ENCODE measurements at places on chromosomes 12 and 14.
A peak's percentile ranks its signal among the peaks of the same experiment; 100 is the strongest.

DNA sequence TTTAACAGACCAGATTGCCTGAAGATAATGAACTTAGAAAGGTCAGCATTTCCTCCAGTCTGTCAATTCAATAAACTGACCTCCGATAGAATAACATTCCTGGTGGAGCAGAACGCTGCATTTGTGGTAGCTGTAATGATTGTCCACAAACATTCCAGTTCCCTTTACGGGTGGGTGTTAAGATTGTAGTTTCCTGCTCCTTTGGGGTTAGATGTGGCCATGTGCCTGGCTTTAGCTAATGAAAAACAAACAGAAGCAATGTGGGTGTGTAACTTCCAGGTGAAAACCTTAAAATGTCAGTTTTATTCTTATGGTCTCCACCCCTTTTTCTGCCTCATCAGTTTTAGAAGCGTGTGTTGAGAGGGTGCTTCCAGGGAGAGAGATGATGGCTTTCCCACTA, 217.3 kb upstream of the CRY1 start:
- peaks cover 21% of the 10 kb centered on the region for H3K27me3 ChIP-seq
- peaks cover 3% of the 10 kb centered on the region for H3K36me3 ChIP-seq
- no peak for DNase-seq
- no peak overlapping the region for H3K4me3 ChIP-seq

DNA sequence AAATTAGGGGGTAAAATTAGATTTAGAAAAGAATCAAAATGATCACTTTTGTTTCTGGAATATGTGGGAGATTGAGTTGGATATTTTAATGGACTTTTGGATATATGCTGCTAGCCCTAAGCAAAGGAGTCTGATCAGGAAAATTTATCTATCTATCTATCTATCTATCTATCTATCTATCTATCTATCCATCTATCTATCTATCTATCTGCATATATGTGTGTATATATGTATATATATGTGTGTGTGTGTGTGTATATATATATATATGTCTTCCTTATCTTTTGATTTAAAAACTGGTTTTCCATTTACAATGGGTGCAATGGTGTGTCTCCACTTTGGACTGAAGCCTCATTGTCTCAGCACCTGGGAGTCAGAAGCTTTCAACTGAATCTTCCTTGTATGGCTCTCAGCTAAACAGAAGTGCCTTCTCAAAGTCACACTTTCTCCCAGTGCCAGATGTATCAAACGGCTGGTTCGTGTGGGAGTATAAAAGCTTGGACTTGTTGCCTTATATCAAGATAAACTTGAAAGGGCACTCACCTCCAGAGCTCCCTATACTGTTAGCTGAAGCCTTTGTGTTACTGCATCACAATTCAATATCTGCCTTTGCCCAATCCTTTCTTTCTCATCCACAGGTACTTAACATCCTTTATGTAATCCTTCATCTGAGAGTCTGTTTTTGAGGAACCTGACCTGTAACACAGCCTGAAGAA, 31.6 kb upstream of the CD69 start:
- no peak overlapping the region for H3K27ac ChIP-seq
- H3K36me3 ChIP-seq = no peaks in the 10 kb centered on the region
- H3K4me1 ChIP-seq = peaks cover 33% of the 10 kb centered on the region

- H3K36me3 ChIP-seq = no peaks in the 10 kb centered on the region
- no peaks in the 10 kb centered on the region for H3K4me1 ChIP-seq
- H3K27me3 ChIP-seq = peaks cover 17% of the 10 kb centered on the region
- H3K4me3 ChIP-seq = no peak overlapping the region
- DNase-seq = no peak
- no peak overlapping the region for H3K27ac ChIP-seq
Measured at GRCh38 chr14:35998303-35998702, 172.2 kb downstream of the BRMS1L start.

DNA sequence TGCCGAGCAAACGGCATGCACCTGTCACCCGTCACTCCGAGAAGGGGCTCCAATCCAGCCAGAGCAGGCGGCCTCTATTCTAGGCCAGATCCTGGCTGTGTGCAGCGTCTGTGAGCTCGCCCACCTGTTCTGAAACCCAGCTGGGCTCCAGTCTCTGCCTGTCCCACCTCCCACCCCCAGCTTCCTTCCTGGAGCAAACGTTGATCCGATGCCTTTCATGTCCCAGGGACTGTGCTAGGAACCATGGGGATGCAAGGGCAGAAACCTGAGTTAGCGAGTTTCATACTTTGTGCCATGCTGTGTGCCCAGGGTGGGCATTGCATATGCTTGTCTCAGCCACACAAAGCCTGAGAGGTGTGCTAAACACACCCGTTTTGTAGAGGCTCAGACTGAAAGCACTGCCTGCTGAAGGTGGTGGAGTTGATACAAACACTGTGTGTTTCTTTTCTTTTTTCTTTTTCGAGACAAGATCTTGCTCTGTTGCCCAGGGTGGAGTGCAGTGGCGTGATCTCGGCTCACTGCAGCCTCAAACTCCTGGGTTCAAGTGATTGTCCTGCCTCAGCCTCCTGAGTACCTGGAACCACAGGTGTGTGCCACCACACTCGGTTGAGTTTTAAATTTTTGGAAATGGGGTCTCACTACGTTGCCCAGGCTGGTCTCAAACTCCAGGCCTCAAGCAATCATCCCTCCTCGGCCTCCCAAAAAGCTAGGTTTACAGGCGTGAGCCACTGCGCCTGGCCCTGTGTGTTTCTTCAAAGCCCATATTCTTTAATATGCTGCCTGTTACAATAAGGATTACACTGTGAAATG, 84.1 kb upstream of the MED13L start:
- H3K36me3 ChIP-seq = peaks cover 12% of the 10 kb centered on the region
- no peaks in the 10 kb centered on the region for H3K27me3 ChIP-seq
- H3K4me3 ChIP-seq = no peak overlapping the region
- DNase-seq = no peak

- H3K4me1 ChIP-seq = no peaks in the 10 kb centered on the region
- no peak overlapping the region for H3K27ac ChIP-seq
- DNase-seq = no peak
- H3K27me3 ChIP-seq = peaks cover 37% of the 10 kb centered on the region
- no peaks in the 10 kb centered on the region for H3K36me3 ChIP-seq
- H3K4me3 ChIP-seq = no peak overlapping the region
Measured at GRCh38 chr14:88482524-88482923, 72.3 kb downstream of the PTPN21 start.

DNA sequence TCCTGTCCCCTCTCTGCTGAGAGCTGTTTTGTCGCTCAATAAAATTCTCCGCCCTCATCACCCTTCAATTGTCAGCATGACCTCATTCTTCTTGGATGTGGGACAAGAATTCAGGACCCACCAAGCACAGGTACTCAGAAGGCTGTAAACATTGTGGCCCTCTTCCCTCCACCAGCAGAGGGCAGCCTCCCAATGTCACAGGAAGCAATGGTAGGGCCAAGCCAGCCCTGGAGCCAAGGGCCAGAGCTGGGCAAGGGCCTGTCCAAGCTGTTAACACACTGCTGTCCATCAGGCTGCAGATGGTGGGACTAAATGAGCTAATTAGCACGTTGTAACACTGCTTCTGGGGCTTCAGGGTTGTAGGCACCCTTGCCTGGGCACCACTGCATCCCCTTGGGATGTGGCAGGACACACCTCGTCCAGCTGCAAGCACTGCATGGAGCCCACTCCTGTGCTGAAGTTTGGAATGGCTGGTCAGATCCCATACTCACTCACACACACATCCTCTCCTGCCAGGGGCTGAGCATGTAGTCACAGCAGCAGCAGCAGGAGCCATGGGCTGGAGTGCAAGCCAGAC, 62.7 kb upstream of the HECTD1 start:
- H3K36me3 ChIP-seq = no peaks in the 10 kb centered on the region
- DNase-seq = no peak
- no peaks in the 10 kb centered on the region for H3K27me3 ChIP-seq
- no peak overlapping the region for H3K27ac ChIP-seq
- peaks cover 6% of the 10 kb centered on the region for H3K4me1 ChIP-seq

GRCh38 chr14:69262516-69262915, 2.6 kb downstream of the GALNT16 start:
- DNase-seq = no peak
- H3K4me1 ChIP-seq = peaks cover 4% of the 10 kb centered on the region
- no peak overlapping the region for H3K27ac ChIP-seq
- H3K27me3 ChIP-seq = peaks cover 42% of the 10 kb centered on the region

DNA sequence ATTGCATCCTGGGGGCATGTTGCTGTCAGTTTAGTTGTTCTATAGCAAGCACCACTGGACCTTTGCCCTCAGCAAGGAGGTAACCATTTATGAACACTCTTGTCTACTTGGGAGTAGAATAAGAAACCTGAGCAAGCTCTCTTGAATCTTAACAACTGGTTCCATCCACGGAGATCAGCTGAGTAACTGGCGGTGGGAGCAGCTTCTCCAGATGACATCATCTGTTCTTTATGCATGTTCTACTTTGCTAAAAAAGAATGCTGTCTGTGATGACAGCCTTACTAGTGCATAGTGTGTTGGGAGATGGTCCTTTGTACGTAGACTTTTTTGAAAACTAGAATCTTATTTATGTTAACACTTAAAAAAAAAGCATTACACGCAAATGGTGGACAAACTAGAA, 17.7 kb downstream of the SLC4A8 start:
- no peak for DNase-seq
- peaks cover 4% of the 10 kb centered on the region for H3K4me1 ChIP-seq
- H3K27me3 ChIP-seq = no peaks in the 10 kb centered on the region
- H3K36me3 ChIP-seq = no peaks in the 10 kb centered on the region

- H3K27ac ChIP-seq = no peak overlapping the region
- no peak overlapping the region for H3K4me3 ChIP-seq
- peak; percentile 28 for DNase-seq
- no peaks in the 10 kb centered on the region for H3K36me3 ChIP-seq
- H3K4me1 ChIP-seq = no peaks in the 10 kb centered on the region
Measured at GRCh38 chr12:53791735-53792326, 40.1 kb upstream of the CISTR start.

- no peak for DNase-seq
- H3K27ac ChIP-seq = no peak overlapping the region
- no peaks in the 10 kb centered on the region for H3K36me3 ChIP-seq
- peaks cover 8% of the 10 kb centered on the region for H3K27me3 ChIP-seq
- no peaks in the 10 kb centered on the region for H3K4me1 ChIP-seq
- no peak overlapping the region for H3K4me3 ChIP-seq
Measured at GRCh38 chr12:117590386-117590785, 229.0 kb upstream of the NOS1 start.

DNA sequence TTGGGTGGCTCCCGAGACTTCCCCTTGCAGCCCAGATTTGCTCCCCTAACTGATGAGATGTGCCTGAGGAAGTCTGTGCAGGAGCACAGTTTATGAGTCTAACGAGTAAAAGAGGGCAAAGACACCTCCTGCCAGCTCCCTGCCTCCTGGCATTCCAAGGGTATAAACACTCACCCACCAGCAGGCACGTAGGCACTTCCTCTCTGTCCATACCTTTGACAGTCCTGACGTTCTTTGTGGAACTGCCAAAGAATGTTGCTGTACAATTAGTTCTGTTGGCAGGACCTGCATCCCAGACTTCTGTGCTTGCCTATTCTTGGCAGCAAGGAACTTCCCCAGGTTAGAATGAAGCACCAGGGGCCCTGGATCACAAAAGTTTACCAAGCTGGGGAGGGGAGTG, 889.3 kb downstream of the BCL11B start:
- peak overlapping the region; percentile 1 for H3K27ac ChIP-seq
- no peak for DNase-seq
- no peaks in the 10 kb centered on the region for H3K36me3 ChIP-seq
- H3K4me1 ChIP-seq = no peaks in the 10 kb centered on the region
- H3K27me3 ChIP-seq = peaks cover 28% of the 10 kb centered on the region

GRCh38 chr12:28568118-28568517, 377.9 kb downstream of the CCDC91 start:
- no peak overlapping the region for H3K4me3 ChIP-seq
- no peak for DNase-seq
- no peaks in the 10 kb centered on the region for H3K27me3 ChIP-seq
- H3K4me1 ChIP-seq = no peaks in the 10 kb centered on the region

- H3K27me3 ChIP-seq = no peaks in the 10 kb centered on the region
- H3K36me3 ChIP-seq = peaks cover 10% of the 10 kb centered on the region
- H3K27ac ChIP-seq = peak overlapping the region; percentile 97
- H3K4me1 ChIP-seq = peaks cover 58% of the 10 kb centered on the region
- no peak for DNase-seq
- H3K4me3 ChIP-seq = peak overlapping the region; percentile 71
Measured at GRCh38 chr12:49661191-49661590, 37.8 kb downstream of the PRPF40B start.

- H3K4me1 ChIP-seq = peaks cover 17% of the 10 kb centered on the region
- H3K27me3 ChIP-seq = no peaks in the 10 kb centered on the region
- peak overlapping the region; percentile 80 for H3K27ac ChIP-seq
- peaks cover 46% of the 10 kb centered on the region for H3K36me3 ChIP-seq
- DNase-seq = peak; percentile 1
Measured at GRCh38 chr14:91996948-91997371, 42.9 kb downstream of the TRIP11 start.

DNA sequence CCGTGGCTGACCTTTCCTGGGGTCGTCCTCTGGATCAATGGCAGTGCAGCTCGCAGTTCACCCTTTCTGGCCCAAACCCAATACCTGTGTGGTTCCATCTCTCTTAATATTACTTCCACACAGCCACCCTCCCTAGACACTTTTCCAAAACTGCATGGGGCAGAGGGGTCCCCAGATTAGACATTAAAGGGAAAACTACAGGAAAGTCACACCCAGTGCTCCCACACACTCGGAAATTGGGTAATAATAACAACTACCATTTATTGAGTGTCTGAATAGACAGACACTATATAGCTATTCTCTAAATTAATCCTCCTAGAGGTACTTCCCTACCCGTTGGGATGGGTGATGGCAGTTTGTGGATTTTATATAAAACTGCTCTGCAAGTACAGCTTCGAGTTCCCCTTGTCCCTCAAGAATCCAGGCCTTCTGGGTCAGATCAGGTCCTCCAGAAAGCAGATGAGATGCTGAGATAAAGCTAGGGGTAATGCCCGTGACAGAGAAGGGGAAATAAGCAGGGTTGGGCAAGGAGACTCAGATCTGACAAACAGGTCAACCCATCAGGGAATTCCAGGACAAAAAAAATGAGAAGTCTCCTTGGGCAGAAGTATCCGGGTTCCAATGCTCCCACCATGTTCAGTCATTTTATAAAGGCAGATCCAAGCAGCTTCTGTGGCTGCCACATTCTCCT, 795 bp upstream of the PXN start:
- H3K4me3 ChIP-seq = peak overlapping the region; percentile 99
- H3K27ac ChIP-seq = peak overlapping the region; percentile 88
- no peaks in the 10 kb centered on the region for H3K27me3 ChIP-seq
- DNase-seq = no peak

GRCh38 chr12:5465384-5465783, 33.5 kb downstream of the NTF3 start:
- H3K27ac ChIP-seq = no peak overlapping the region
- no peak overlapping the region for H3K4me3 ChIP-seq
- no peaks in the 10 kb centered on the region for H3K36me3 ChIP-seq
- DNase-seq = no peak
- no peaks in the 10 kb centered on the region for H3K4me1 ChIP-seq
- peaks cover 38% of the 10 kb centered on the region for H3K27me3 ChIP-seq
